Gastrocnemius medialis (tissue), 4 donors: ENCODE measurements at places on chromosomes 6 and 20. TPM values are rescaled to one million over a fixed set of nuclear protein-coding genes. Genes with fewer than 3 reads are reported as not detected.
A peak's percentile ranks its signal among the peaks of the same experiment; 100 is the strongest.

DNA sequence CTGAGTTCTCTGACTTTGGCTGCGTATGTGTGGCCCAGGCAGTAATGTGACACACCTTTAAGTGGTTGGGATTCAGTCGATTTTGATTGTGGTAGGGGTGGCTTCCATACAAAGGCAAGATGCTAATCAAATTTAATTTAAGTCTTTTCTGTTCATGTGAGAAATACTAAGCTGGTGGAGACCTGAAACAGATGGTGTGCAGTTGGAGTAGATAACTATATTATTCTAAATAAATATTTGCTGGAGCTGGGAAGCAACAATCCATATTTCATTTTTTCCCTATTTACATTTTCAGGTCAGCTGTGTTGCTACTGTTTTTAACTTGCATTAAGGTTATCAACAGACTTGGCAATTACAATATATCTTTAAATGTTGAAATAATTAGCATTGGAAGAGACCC lies 67.4 kb upstream of the C20orf144 start:
- DNase-seq, result no peak
- H3K4me1 ChIP-seq, result no peaks in the 10 kb centered on the region
- no peaks in the 10 kb centered on the region for H3K36me3 ChIP-seq
- no peak overlapping the region for H3K4me3 ChIP-seq

DNA sequence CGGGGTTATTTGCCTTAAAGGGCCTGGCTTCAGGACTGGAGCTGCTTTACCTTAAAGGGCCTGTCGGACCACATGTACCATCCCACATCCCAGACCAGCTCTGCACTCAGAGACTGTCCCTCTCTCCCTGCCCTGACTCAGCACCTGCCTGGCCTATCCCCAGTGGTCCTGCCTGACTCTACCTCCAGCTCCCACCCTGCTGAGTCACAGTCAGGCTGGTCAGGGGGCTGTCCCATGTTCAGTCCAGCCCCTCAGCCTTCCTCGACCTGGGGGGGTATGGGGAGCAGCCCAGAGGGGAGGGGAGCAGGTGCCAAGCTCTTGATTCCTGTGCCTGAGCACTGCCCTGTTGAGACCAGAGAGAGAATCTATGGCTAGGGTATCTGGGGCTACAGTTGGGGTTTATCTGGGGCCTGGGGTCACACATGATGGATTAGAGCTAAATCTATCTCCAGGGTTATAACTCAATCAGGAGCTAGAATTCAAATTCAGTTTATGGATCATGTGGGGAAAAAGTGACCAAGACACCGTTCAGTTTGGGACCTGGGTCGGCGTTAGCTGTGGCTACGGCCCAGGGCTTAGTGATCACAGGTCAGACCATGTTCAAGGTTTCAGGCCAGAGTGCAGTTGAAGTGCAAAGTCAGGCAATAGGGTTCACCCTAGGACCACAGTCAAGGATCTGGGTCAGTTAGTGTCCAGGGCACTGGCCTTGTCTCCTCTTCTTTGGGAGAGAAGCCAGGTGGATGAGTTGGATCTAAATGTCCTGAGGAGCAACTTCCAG lies 9.4 kb upstream of the TRIB3 start:
- no peaks in the 10 kb centered on the region for H3K27me3 ChIP-seq
- no peaks in the 10 kb centered on the region for H3K36me3 ChIP-seq
- peak overlapping the region; percentile 69 for H3K27ac ChIP-seq
- no peak for DNase-seq
- H3K4me1 ChIP-seq, result peaks cover 17% of the 10 kb centered on the region
- no peak overlapping the region for H3K4me3 ChIP-seq

- no peak overlapping the region for H3K4me3 ChIP-seq
- no peak for DNase-seq
Observed at GRCh38 chr6:29424575-29424974, 9.8 kb downstream of the OR12D1 start.

DNA sequence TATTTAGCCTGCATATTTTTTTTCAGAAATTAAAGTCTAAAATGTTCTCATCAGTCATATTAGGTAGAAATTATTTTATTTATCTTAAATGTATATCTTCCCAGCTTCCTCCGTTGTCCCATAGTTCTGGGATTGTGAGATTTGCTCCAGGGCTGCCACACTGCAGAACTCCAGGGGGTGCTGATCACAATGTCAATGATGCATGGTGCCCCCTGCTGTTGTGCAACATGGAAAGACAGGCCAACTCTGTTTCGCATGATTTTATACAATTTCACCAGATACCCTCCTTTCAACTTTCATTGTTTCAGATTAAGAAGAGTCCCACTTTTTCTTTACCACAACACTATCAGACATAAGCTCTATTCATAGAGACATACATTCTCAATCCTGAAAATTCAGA lies 35.9 kb downstream of the ID4 start:
- no peaks in the 10 kb centered on the region for H3K27me3 ChIP-seq
- no peaks in the 10 kb centered on the region for H3K36me3 ChIP-seq
- H3K4me3 ChIP-seq, result no peak overlapping the region
- no peak overlapping the region for H3K27ac ChIP-seq

GRCh38 chr6:7252390-7252789 lies 60.6 kb downstream of the SSR1 start:
- H3K36me3 ChIP-seq, result peaks cover 2% of the 10 kb centered on the region
- no peak overlapping the region for H3K27ac ChIP-seq
- H3K4me1 ChIP-seq, result peaks cover 5% of the 10 kb centered on the region
- DNase-seq, result no peak
- H3K4me3 ChIP-seq, result no peak overlapping the region

DNA sequence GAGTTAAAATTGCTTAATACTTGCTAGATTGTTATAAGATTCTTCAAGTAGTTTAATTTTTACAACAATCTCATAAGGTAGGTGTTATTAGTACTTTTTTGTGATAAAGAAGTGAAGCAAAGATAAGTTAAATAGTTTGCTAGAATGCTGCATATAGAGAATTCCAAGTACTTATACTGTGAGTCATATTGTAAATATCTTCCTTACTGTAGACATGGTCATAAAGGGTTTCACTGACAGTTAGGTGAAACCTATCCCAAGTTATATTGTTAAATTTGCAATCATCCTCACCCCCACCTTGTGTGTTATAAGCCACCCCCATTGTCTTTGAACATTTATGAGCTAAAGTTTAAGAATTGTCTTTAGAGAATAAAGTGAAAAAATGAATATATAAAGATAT lies 142.0 kb downstream of the FAM83B start:
- H3K36me3 ChIP-seq, result no peaks in the 10 kb centered on the region
- no peaks in the 10 kb centered on the region for H3K4me1 ChIP-seq
- H3K27ac ChIP-seq, result no peak overlapping the region
- no peak overlapping the region for H3K4me3 ChIP-seq
- no peak for DNase-seq

- H3K4me3 ChIP-seq, result no peak overlapping the region
- H3K4me1 ChIP-seq, result no peaks in the 10 kb centered on the region
- H3K27me3 ChIP-seq, result peaks cover 3% of the 10 kb centered on the region
- DNase-seq, result no peak
Observed at GRCh38 chr6:159904497-159904911, 13.7 kb downstream of the MAS1 start.

DNA sequence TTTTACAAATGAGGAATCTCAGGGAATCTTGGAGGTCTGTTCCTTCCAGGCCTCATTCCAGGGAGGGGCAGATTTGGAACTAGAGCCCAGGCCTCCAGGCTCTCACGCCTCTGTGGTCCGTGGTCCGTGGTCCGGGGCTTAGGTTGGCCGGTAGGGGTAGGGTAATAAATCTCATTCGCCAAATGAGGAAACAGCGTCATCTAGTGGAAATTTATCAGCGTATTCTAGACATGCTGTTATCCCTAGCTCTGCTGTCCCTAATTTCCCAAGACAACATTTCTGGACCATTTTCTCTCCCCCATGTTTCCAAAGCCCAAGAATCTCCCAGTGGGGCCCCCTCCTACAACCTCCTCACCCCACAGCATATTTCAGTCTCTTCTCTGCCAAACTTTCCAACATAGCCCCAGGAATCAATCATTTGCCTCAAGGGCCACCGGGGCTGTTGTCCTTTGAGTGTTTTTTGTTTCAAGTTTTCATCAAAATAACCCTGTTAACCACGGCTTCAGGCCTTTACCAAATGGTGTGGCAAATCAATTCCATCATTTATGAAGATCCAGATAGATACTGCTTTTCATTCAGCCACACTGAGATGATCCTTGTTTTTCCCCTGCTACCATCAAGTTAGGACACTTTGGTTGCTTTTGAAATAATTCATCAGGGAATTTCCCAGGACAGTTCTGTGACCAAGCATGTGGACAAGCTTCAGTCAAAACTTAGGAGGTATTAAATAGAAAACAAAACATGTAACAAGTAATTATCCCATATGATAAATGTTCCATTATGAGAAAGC lies 126.8 kb downstream of the ALDH8A1 start:
- no peaks in the 10 kb centered on the region for H3K27me3 ChIP-seq
- H3K4me3 ChIP-seq, result no peak overlapping the region
- H3K36me3 ChIP-seq, result no peaks in the 10 kb centered on the region
- no peak overlapping the region for H3K27ac ChIP-seq
- H3K4me1 ChIP-seq, result peaks cover 18% of the 10 kb centered on the region

DNA sequence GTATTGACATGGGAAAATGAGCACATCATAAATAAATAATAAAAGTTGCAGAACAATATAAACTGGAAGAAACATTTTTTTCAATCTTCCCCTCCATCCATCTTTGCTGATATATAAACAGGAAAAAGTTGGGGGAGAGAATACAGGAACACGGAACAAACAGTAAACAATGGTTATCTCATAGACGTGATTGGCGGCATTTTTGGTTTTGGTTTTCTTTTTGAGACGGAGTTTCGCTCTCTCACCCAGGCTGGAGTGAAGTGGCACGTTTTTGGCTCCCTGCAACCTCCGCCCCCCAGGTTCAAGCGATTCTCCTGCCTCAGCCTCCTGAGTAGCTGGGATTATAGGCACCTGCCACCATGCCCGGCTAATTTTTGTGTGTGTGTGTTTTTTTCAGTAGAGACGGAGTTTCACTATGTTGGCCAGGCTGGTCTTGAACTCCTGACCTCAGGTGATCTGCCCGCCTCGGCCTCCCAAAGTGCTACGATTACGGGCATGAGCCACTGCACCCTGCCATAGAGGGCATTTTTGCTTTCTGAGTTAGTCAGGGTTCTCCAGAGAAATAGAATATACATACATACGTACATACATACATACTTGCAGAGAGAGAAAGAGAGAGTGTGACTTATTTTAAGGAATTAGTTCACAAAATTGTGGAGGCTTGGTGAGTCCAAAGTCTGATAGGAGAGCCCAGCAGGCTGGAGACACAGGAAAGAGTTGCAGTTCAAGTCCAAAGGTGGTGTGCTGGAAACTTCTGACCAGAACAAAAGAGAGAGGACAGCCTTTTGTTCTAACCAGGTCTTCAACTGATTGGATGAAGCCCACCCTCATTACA lies 22.6 kb downstream of the GNL1 start:
- H3K36me3 ChIP-seq, result no peaks in the 10 kb centered on the region
- no peak overlapping the region for H3K4me3 ChIP-seq
- no peaks in the 10 kb centered on the region for H3K4me1 ChIP-seq
- DNase-seq, result no peak

GRCh38 chr6:30600451-30600961 lies 16.5 kb downstream of the PPP1R10 start:
- H3K36me3 ChIP-seq, result peaks cover 53% of the 10 kb centered on the region
- H3K27ac ChIP-seq, result no peak overlapping the region
- no peak overlapping the region for H3K4me3 ChIP-seq

DNA sequence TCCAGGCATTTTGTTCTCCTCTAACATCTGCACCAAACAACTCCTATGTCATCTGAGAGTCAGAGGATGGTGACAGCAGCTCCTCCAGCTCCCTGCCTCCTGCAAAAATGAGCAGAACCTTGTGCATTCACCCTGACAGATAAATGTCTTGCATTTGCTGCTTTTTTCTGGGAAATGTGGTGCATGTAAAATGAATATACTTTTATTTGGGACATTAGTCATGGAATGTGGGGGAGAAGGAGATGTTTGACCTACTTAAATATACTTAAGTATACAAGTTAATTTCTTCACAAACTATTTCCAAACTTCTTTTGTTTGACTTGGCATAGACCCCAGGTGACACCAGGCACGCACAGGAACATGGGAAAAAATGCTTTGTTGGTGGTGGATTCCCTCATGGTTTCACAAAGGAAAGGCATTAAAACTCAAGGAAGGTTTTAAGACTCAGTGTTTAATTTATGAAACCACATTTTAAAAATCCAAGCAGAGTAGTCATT lies 181.8 kb upstream of the MCHR2 start:
- H3K27ac ChIP-seq, result no peak overlapping the region
- no peaks in the 10 kb centered on the region for H3K27me3 ChIP-seq
- no peak overlapping the region for H3K4me3 ChIP-seq
- DNase-seq, result no peak
- no peaks in the 10 kb centered on the region for H3K36me3 ChIP-seq
- no peaks in the 10 kb centered on the region for H3K4me1 ChIP-seq

DNA sequence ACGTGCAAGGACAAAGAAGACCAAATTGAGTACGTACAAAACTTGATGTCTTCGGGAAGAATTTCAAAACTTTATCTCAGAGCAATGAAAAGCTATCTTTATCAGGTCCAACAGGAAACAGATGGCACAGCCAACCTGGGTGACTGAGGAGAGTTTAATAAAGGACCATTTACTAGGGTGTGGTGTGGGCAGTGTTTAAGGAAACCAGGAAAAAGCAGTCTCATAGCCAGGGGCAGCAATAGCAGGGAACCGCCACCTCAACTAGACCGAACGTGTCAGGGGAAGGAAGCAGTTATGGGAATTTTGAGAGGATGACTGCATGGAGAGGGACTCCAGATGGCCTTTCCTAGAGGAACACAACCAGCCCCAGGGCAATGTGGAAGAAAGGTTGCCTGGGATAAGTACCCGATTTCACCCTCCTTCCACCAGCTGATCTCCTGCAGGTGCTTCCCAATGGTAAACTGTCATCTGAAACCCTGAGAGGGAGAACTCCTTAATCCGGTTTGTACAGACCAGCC lies 15.2 kb upstream of the TAAR5 start:
- no peaks in the 10 kb centered on the region for H3K4me1 ChIP-seq
- no peak for DNase-seq
- no peaks in the 10 kb centered on the region for H3K27me3 ChIP-seq
- H3K4me3 ChIP-seq, result no peak overlapping the region
- no peaks in the 10 kb centered on the region for H3K36me3 ChIP-seq

DNA sequence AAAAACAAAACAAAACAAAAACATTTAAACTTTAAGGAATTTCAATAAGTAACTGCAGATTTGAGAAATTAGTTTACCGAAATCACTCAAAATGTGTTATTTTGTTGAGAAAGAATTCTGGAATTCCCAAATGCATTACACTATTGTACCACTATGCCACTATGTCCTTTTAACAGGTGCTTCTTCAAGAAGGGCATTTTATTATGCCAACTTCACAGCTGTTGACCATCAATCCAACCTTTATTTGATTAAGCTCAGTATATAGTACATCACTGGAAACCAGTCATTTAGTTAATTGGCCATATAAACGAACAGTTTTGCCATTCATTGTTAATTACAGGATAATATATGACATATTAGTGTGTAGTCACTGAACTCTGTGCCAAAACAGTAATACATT lies 221.7 kb downstream of the ARHGAP18 start:
- H3K36me3 ChIP-seq, result peaks cover 1% of the 10 kb centered on the region
- H3K4me1 ChIP-seq, result peaks cover 34% of the 10 kb centered on the region

- no peak for DNase-seq
- no peak overlapping the region for H3K27ac ChIP-seq
- H3K4me1 ChIP-seq, result no peaks in the 10 kb centered on the region
- H3K27me3 ChIP-seq, result no peaks in the 10 kb centered on the region
- H3K4me3 ChIP-seq, result no peak overlapping the region
Observed at GRCh38 chr6:24223115-24223919, 97.3 kb downstream of the NRSN1 start.

Gene SUMO4
- not detected for total RNA-seq

Gene ANGPT4
- not detected for total RNA-seq

Gene SERPINB1
- 14.0 TPM for total RNA-seq

Gene DYNLT2
- 0.23 TPM for total RNA-seq

Gene LAMA4
- 9.1 TPM for total RNA-seq

Gene ZFP64
- 3.5 TPM for total RNA-seq

Gene DEFB132
- total RNA-seq, result not detected

Gene LY6G6D
- total RNA-seq, result not detected

Gene TFAP2D
- total RNA-seq, result not detected
